Activated T-helper 1 cell treated with anti-CD3 and anti-CD28 coated beads, Interleukin-2, amount 50 U/mL, for 16 hours (primary cell): ENCODE measurements at places on chromosomes 7 and 10.
A peak's percentile ranks its signal among the peaks of the same experiment; 100 is the strongest.

- no peak for DNase-seq
Observed at GRCh38 chr7:47147213-47147631, 434.7 kb downstream of the TNS3 start.

DNA sequence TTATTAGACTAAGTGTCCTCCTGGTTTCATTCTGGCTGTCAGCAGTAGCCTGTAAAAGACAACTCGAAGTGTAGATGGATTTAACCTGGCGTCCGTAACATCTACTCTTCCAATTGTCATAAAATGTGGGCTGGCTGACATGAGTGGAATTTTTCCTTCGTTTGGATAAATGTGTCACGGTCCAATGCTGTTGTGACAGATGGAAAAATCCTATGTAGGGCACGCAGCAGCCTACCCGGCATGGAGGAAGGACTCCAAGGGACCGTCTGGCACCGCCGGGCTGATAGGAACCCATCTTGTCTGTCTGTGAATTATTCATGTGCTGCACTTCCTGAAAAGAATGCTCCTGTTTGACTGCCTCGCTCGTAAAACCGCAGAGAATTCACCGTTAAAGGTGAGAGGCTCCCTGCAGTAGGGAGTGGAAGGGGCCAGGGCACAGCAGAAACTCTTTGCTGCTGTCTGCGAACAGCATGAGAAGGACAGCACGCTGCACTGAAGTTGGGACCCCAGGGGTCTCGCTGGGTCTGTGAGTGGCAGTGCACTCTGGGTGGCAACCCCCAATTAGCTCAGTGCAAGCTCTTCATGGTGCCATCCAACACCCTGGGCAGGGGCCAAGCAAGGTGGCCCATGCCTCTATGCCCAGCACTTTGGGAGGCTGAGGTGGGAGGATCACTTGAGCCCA, 1.6 kb upstream of the ORAI2 start:
- DNase-seq, result peak; percentile 46

DNA sequence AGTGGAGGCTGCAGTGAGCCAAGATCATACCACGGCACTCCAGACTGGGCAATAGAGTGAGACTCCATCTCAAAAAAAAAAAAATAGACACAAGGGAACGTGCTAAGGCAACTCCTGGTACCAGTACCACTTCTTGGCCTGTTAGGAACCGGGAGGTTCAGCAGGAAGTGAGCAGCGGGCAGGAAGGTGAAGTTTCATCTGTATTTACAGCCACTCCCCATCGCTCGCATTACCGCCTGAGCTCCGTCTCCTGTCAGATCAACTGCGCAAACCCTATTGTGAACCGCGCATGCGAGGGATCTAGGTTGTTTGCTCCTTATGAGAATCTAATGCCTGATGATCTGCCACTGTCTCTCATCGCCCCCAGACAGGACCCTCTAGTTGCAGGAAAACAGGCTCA, 69.9 kb upstream of the FOXK1 start:
- no peak for DNase-seq

- DNase-seq, result no peak
Observed at GRCh38 chr7:151018421-151019129, 5.7 kb downstream of the ATG9B start.

GRCh38 chr10:64468219-64468618, 947.0 kb downstream of the REEP3 start:
- no peak for DNase-seq

DNA sequence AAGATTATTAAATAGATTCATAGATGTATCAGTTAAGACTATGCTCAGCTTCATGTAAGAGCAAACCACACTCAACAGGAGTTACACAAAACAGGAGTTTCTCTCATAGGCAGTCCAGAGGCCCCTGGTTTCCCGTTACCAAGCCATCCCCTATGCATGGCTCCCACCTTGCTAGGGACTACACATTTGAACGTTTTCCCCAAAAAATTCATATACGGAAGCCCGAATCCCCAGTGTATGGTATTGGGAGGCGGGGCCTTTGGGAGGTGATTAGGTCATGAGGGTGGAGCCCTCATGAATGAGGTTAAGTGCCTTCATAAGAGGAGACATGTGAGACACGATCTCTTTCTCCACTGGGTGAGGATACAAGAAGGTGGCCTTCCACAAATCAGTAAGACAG, 29.1 kb downstream of the RSU1 start:
- DNase-seq, result no peak

DNA sequence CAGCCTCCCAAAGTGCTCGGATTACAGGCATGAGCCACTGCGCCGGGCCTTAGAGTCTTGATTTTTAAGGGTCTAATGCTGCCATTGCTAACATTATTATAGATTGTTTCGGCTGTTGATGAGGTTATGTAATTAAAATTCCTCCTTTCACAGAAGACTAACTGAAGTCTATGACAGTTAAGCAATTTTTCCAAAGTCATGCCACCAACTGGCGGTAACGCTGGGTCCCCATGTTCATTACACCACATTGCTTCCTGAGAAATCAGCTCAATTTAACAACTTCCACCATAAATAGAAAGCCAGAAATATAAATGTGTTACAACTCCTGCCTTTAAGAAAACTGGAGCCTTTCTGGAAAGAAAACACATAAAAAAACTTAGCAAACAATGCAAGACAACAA, 3.5 kb downstream of the ERLIN1 start:
- DNase-seq, result no peak

DNA sequence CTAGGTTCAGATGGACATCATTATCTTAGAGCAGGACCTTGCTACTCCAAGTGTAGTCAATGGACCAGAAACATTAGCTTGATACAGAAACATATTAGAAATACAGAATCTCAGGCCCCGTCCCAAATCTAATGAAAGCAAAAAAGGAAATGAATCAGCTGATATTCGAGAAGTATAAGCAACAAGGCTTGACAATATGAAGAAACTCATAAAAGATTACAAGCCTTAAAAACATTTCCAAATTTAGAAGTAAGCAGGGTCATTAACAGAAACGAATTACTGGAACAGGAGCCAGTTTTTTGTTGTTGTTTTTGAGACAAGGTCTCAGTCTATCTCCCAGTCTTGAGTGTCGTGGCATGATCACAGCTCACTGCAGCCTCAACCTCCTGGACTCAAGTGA, 40.5 kb upstream of the GSAP start:
- no peak for DNase-seq

DNA sequence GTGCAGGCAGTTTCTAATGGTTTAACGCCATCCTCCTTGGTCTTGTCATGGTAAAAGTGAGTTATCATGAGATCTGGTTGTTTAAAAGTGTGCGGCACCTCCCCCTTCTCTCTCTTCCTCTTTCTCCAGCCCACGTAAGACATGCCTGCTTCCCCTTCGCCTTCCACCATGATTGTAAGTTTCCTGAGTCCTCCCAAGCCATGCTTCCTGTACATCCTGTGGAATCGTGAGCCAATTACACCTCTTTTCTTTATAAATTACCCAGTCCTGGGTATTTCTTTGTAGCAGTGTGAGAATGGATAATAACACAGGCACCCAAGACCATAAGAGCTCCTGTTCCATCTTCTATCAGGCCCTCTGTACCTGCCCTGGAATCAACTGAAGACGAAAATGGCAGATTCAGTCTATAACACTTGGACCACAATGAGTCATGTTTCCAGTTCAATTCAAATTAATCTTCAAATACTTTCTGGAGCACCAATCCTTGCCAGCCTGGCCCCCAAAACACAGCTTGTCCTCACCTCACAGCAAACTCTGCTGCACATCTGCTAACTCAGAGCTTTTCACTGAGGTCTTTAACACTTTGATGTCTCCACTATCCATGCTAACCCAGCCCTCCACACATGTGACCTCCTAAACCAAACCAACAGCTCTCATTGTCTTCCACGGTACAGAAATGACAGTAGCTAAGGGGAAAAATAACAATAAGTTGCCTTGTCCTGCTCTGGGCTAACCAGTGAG, 73.2 kb downstream of the SFMBT2 start:
- no peak for DNase-seq

GRCh38 chr7:74220229-74220628, 10.4 kb downstream of the LAT2 start:
- no peak for DNase-seq

GRCh38 chr7:151311294-151311864, 30.2 kb upstream of the NUB1 start:
- DNase-seq, result no peak

DNA sequence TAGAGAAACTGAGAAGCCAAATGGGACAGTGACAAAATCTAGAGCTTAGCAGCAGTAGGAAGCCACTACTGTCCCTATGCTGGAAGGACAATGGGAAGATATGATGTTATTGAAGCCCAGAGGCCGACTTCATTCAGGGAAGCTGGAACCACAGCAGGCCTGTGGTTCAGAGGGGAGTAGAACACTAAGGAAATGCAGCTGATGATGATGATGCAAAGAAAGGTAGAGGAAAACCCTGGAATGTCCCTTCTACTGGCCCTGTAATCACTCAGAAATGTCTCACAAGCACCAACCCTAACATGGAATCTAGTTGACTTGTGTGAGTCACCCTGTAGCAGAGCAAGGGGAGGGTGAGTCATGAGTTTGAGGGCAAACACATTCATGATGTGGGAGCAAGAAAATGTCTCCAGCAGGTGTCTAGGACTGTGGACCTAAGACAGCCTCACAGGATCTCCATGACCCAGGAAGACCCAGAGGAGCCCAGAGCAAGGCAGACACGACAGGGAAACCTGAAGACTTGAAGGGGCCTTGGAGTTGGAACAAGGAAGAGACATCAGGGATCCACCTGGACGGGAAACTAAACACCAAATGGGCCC, 37.0 kb upstream of the LRRC17 start:
- DNase-seq, result no peak
